ENCODE measurements at places on chromosomes 11 and 22.

DNA sequence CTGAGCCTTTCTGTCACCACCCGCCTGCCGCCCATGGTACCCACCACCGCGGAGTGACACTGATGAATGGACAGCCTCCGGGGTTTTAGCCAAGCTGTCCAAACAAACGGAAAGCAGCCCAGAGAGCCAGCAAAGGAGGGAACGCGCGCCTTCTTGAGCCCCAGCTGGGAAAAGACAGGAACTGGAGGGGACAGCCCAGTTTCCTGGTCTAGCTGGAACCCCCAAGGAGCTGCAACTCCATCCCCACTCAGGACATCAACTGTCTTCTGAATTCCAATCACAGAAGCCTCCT is 33.7 kb downstream of the SHISAL1 start:
- no peak for DNase-seq

GRCh38 chr11:134760299-134760698 is 348.3 kb upstream of the B3GAT1 start:
- no peak for DNase-seq

DNA sequence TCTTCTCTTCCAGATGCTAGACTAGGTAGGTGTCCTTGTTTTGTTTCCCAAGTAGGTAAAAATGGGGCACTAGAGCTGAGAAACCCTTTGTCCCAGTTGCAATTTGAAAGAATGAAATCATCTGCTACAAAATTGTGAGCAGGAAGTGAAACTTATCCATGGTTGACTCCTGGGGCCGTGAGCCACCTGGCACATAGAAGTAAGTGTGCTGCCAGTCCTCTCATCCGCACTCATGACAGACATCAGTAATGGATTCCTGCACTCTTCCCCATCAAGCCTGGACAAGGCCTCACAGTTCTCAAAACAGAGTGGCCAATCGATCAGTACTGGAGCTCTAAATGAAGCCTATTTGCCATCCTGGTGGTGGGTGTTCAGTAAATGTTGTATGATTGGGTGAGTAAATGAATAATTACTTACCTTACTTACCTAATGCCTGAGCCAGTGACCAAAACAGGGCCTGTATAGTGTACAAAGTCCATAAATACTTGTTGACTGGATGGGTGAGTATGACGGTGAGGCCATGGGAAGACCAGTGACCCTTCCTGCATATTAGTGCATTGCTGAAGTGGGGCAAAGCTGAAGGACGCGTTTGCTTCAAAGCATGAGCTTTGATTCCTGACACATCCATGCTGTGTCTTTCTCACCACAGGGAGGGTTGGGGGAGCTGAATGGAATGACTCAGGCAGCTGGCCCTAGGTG is 68.9 kb upstream of the HEPHL1 start:
- no peak for DNase-seq

GRCh38 chr11:107301878-107302277 is 155.7 kb downstream of the CWF19L2 start:
- DNase-seq: no peak

GRCh38 chr11:69869311-69869939 is 50.2 kb upstream of the FGF3 start:
- DNase-seq: no peak

DNA sequence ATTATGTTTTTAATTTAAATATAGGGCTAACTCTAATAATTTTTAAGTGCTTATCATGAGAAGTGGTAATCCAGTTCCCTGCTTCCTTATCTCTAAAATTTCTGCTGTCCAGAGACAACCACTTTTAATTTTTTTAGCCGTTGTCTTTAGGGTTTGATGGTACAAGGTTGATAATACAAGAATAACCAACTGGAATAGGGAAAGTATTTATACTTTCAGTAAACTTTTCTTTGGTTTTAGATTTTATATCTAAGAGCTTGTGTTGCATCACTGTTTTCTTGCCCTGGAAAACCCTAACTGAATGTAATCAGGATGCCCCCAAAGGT is 46.5 kb upstream of the ADORA2A start:
- no peak for DNase-seq

DNA sequence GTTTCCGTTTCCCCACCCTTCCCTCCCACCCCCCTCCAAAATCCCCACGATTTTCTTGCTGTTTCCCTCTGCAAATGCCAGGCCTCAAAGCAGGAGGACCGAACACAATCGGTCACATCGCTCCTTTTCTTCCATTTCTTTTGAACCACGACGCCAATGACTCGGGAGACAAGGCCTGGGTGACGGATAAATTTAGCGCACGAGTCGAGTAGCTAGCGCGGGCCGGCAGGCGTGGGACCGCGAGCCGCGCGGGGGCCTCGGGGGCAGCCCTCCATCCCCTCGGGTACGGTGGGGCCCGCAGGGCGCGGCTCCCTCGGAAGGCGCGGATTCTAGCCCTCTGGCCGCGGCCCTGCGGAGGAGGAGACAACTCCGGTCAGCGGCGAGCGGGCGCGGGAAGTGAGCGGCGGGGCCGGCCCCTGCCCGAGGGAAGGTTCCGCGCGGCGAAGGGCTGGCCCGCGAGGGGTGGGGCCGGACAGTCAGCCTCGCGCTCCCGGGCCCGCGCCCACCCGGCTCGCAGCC is 414 bp downstream of the JOSD1 start:
- DNase-seq: no peak

DNA sequence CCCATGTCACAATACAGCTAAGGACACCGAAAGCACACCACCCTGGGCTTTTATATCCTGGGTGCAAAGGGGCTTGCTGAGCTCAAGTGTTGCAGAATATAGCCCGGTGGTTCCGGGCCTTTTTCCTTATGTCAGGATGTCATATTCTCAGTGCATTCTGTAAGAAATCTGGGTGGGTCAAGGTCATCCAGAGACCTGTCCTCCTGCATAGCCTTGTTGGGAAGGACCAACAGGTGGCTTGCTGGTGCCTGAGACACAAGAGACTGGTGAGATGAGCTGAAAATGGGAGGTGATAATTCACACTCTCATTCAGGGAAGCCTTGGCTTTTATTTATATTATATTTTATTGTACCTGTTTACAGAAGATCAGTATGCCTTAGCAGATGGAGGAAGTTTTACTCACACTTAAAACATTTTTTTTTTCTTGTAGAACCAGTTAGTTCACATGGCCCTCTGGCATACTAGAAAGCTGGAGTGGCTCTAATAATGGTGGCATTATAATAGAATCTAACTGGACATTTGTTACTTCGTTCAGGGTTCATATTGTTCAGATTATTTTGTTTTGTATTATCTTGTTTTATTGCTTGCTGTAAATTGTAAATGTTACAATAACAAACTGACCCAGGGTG is 14.6 kb upstream of the TMEM123 start:
- no peak for DNase-seq

DNA sequence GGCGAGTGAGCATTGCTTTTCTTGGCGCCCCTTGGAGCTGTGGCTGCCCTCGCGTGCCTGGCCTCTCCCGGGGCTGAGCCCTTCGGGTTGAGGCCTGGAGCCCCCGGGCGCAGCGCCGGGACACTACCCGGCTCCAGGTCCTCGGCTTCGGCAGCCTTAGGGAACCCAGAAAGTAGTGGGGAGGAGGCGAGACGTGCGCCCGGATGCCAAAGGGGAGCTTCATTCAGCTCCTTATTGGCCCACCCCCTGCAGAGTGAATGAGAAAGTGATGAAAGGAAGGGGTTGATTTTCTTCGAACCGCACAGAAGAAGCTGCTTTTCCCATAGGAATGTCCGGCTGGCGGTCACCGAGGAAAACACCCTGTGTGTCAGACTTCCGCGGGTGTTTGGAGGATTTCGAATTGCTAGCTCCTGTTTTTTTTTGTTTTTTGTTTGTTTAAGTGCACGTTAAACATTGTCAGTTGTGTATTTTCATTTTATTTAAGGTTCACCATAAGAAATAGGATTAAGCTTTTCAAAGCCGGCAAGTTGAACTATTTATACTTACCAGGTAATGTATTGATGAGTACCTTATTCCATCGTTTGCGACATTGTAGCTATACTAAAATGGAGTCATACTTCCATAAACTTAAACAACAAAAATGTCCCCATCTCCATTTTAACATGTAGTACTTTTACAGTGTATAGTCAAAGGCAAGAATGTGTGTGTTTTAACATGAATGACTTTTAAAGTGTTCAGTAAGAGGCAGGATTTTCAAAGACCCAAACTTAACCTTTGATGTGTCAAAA is 841 bp upstream of the EIF4G2 start:
- peak; percentile 53 for DNase-seq

DNA sequence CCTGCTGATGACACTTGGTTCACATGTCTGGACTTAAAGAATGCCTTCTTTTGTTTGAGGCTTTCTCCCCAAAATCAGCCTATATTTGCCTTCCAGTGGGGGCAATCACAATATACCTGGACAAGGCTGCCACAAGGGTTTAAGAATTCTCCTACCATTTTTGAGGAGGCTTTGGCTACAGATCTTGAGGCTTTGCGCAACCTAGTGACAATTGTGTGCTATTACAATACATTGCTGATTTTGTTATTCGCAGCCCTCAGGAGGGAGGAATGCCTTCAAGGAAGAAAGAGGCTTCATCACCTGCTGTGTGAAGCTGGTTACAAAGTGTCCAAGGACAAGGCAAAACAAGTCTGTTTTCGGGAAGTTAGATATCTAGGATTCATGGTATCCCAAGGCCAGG is 50.8 kb upstream of the OR4C15 start:
- DNase-seq: no peak

GRCh38 chr11:88202498-88202897 is 27.3 kb upstream of the RAB38 start:
- DNase-seq: no peak

DNA sequence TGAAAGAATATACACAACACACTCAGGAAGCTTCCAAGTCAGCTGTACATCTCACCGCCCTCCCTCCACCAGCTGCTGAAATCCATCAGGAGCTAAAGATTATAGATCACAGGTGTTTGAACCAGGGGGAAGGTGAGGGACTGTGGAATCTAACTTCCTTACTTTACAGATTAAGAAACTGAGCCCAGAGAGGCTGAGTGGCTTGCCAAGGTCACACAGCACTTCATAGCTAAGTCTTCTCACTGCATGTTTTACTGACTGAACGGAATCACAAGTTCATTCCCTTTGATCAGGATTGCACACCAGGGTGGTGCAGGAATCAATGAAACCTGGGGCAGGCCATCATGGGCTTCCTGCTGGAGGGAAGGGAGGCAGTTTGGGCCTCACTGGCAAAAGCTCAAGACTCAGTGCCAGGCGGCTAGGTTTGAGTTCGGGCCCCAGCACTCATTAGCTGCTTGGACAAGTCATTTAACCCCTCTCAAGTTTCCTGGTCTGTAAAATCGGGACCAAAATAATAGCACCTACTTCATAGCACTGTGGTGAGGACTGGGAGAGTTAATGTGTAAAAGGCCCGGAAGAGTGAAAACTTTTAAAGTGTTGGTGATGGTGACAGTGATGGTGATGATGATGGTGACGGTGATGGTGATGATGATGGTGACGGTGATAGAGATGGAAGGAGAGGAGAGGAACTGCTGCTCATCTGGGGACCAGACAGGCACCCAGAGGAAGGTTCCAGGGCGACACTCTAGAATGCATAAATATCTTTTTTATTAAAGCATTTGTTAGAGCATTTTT is 8.2 kb downstream of the CD5 start:
- peak; percentile 56 for DNase-seq

DNA sequence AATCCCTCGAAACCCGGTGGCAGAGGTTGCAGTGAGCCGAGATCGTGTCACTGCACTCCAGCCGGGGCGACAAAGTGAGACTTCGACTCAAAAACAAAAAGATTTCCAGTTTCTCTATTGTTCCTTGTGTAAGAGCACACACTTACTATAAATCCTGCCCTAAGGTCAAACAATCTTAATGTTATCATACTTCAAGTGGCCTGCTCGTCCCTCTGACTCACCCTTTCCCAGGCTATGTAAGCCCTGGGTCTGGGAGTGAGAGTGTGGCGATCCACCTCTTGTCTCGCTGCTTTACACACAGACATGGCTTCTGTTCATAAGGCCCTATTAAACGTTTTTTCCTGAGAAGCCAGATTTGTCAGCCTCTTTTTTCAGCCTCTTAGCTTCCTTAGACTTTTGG is 24.4 kb upstream of the A4GALT start:
- DNase-seq: no peak

GRCh38 chr11:35524780-35525179 is 636 bp downstream of the PAMR1 start:
- no peak for DNase-seq

GRCh38 chr11:12430351-12430750 is 53.0 kb downstream of the PARVA start:
- DNase-seq: no peak

DNA sequence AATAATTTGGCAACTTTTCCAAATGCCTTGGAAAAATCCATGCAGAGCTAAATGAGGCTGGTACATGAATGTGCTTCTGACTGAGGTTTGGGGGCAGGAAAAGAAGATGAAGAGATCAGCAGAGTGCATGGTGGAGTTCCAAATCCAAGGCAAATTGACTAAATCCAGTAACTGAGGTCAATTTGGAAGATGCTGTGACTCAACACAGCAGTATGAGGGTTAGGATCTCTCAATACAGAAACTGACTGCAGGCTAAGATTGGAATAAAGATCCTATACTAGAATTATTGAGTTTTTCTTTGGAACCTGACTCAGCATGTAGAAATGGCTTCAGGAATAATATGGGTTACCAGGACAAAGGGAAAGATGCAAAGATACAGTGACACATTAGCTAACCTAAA is 99.3 kb upstream of the FAT3 start:
- no peak for DNase-seq

- DNase-seq: no peak
Measured at GRCh38 chr11:16841984-16842383, 103.5 kb downstream of the C11orf58 start.

GRCh38 chr22:33112580-33112979 is 54.4 kb upstream of the SYN3 start:
- no peak for DNase-seq

DNA sequence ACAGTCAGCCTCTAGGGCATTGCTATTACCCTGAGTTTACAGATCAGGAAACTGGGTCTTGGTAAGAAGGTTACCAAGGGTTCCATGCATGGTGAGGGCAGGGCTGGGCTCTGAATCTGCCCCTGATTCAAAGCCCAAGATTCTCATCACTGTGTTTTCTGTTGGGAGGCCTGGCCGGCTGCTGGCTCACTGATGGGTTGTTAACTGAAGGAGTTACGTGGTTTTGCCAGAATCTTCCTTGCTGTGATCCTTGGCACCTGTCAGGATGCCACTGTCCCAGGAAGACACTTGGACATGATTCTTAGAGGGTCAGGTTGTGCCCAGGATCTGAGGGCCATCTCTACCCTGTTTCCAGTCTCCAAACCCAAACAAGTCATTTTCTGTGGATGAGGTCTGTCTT is 61.5 kb downstream of the ADAMTS15 start:
- DNase-seq: no peak

DNA sequence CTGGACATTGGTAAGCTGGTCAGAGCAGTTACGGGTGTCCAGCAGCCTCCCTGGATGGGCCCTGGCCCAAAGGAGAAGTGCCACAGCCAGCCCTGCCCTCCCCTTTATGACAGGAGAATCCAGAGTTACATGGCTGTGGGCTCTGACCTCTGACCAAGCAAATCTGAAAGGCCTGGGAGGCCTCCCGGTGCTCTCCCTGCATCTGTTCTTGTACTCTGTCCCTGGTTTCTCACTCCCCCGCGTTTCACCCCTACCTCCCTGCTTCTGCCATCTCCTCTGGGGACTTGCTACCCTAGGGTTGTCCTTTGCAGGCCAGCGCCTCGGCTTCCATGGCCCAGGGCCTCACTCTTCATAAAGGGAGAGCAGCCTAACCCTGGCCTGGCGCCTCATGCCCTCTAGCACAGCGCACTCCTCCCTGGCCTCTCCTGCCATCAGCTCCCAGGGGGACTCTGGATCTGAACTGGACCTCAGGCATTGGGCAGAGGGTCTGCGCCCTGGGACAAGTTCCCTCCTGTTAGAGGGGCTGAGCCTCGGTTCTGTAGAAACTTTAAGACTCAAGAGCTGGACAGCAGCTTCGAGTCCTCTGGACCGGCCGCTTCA is 10.7 kb downstream of the PICK1 start:
- DNase-seq: no peak

- no peak for DNase-seq
Measured at GRCh38 chr11:126871792-126872191, 128.8 kb downstream of the KIRREL3 start.

Data from CD4-positive, alpha-beta T cell treated with Interleukin-21 for 1 hour (primary cell).